ENCODE measurements at places on chromosomes 1 and 21.

GRCh38 chr1:4871373-4871772, 217.0 kb downstream of the AJAP1 start:
- no peak for DNase-seq
- H3K27me3 ChIP-seq, result no peaks in the 10 kb centered on the region
- no peak overlapping the region for H3K27ac ChIP-seq
- H3K36me3 ChIP-seq, result no peaks in the 10 kb centered on the region

GRCh38 chr21:37449302-37449937, 82.8 kb downstream of the DYRK1A start:
- no peaks in the 10 kb centered on the region for H3K27me3 ChIP-seq
- H3K4me1 ChIP-seq, result peaks cover 43% of the 10 kb centered on the region
- no peak for DNase-seq
- no peak overlapping the region for H3K27ac ChIP-seq

- H3K36me3 ChIP-seq, result no peaks in the 10 kb centered on the region
- DNase-seq, result no peak
- no peaks in the 10 kb centered on the region for H3K4me1 ChIP-seq
- H3K27ac ChIP-seq, result no peak overlapping the region
- H3K4me3 ChIP-seq, result no peak overlapping the region
These were observed 41.0 kb upstream of the CD5L start for GRCh38 chr1:157882580-157882979.

GRCh38 chr1:168230709-168231108, 4.9 kb downstream of the SFT2D2 start:
- H3K27ac ChIP-seq, result no peak overlapping the region
- no peak for DNase-seq
- H3K36me3 ChIP-seq, result peaks cover 8% of the 10 kb centered on the region

DNA sequence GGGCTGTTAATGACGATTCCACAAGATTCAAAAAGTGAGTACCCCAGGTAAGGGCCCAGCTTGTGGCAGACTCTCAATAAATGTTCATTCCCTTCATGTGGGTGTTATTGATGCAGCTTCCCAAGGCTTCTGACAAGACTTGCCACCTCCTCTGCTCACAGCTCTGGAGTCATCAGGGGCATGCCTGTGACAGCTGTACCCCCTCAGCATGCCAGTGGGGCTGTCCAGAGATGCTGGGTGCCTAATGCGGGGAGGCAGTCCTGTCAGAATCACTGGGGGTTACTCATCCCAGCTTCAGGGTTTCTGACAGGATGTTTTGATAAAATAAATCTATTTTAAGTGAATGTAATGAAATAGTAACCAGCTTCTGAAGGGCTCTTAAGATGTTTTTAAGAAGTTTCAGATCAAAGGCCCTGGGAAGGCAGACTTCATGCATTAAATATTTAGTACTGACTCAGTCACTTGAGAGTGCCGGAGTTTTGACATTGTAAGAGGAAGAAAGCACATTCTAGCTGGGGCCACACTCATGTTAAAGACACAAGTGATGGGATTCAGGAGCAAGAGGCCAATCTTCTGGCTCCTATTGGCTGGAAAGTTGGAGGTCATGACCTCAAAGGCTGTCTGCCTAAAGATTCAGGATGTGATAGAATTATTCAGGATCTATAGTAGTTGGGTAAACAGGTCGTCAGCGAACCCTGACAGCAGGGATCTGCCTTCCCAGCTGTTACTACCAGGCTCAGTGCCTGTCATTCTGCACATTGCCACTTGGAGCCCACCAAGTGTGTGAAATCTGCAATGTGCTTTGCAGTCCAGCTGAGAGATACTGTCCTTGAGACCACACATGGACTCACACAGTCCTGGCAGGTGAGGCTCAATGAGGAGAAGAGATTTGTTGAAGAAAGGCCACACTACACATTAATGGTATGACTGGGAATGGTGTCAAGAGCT, 239.6 kb upstream of the BEND5 start:
- H3K36me3 ChIP-seq, result no peaks in the 10 kb centered on the region
- H3K27ac ChIP-seq, result no peak overlapping the region
- H3K4me3 ChIP-seq, result no peak overlapping the region
- peak; percentile 42 for DNase-seq
- no peaks in the 10 kb centered on the region for H3K4me1 ChIP-seq

DNA sequence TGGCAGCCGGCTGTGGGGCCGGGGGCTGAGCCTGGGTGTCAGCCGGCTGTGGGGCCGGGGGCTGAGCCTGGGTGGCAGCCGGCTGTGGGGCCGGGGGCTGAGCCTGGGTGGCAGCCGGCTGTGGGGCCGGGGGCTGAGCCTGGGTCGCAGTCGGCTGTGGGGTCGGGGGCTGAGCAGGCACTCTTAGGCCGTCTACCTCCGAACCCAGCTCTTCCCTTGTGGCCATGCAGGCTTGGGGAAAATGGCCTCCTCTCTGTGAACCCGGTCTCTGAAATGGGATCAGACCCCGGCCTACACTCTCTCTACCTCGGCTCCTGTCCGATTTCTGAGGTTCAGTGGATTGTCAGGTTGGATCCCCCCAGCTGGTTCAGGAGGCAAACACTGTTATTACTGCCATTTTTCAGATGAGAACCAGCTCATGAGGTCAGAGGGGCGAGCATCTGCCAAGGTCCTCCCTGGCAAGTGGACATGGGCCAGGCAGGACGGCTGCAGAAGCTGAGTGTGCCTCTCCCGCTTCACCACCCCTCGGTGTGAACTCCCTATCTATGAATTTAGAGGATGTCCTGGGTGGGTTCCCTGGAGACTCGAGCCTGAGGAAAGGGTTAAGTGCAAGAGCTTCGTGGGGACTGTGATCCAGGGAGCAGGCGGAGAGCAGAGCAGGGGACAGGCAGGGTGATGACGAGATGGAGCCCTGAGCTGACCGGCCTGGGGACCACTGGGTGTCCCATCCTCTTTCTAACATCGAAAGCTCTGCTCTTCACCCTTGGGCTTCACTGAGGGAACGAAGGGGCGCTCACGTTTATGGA, 10.9 kb upstream of the COL18A1 start:
- no peak for DNase-seq
- no peak overlapping the region for H3K4me3 ChIP-seq
- no peaks in the 10 kb centered on the region for H3K4me1 ChIP-seq
- H3K36me3 ChIP-seq, result no peaks in the 10 kb centered on the region
- H3K27ac ChIP-seq, result no peak overlapping the region
- H3K27me3 ChIP-seq, result peaks cover 9% of the 10 kb centered on the region

GRCh38 chr1:193486671-193487229, 300.3 kb upstream of the B3GALT2 start:
- H3K27ac ChIP-seq, result no peak overlapping the region
- H3K4me3 ChIP-seq, result no peak overlapping the region
- DNase-seq, result no peak
- no peaks in the 10 kb centered on the region for H3K36me3 ChIP-seq

- no peaks in the 10 kb centered on the region for H3K27me3 ChIP-seq
- DNase-seq, result no peak
- no peaks in the 10 kb centered on the region for H3K36me3 ChIP-seq
- H3K4me1 ChIP-seq, result no peaks in the 10 kb centered on the region
- no peak overlapping the region for H3K27ac ChIP-seq
- no peak overlapping the region for H3K4me3 ChIP-seq
These were observed 166.8 kb upstream of the GALNT2 start for GRCh38 chr1:229900220-229900619.

- no peak for DNase-seq
- H3K27me3 ChIP-seq, result no peaks in the 10 kb centered on the region
- no peak overlapping the region for H3K27ac ChIP-seq
- no peak overlapping the region for H3K4me3 ChIP-seq
These were observed 188.2 kb upstream of the FGGY start for GRCh38 chr1:59108481-59109317.

DNA sequence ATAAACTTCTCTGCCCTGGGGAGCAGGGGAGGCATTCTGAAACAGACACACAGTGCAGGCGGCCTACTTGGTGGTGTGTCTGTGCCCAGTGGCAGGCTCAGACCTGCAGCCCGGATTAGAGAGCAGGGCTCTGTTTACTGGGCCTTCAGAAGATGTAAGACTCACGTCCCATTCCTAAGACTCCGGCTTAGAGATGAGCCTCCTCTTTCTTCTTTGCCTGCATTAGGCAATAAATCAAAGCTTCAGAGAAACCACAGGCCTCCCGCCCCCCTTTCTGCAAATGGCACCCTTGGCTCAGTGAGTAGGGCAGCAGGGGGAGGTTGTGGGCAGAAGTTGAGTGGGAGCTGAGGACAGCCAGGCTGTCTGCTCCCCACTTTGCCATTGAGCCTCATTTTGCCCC, 35.8 kb downstream of the LGR6 start:
- H3K4me1 ChIP-seq, result no peaks in the 10 kb centered on the region
- H3K4me3 ChIP-seq, result no peak overlapping the region
- no peaks in the 10 kb centered on the region for H3K27me3 ChIP-seq
- no peak overlapping the region for H3K27ac ChIP-seq
- no peaks in the 10 kb centered on the region for H3K36me3 ChIP-seq

All from astrocyte (in vitro differentiated cells and primary cell).